ENCODE measurements at places on chromosomes 5 and 9. TPM values are rescaled to one million over a fixed set of nuclear protein-coding genes. Genes with fewer than 3 reads are reported as not detected.

The PDE6A gene
- not detected for total RNA-seq

The C1QTNF2 gene
- total RNA-seq = not detected

DNA sequence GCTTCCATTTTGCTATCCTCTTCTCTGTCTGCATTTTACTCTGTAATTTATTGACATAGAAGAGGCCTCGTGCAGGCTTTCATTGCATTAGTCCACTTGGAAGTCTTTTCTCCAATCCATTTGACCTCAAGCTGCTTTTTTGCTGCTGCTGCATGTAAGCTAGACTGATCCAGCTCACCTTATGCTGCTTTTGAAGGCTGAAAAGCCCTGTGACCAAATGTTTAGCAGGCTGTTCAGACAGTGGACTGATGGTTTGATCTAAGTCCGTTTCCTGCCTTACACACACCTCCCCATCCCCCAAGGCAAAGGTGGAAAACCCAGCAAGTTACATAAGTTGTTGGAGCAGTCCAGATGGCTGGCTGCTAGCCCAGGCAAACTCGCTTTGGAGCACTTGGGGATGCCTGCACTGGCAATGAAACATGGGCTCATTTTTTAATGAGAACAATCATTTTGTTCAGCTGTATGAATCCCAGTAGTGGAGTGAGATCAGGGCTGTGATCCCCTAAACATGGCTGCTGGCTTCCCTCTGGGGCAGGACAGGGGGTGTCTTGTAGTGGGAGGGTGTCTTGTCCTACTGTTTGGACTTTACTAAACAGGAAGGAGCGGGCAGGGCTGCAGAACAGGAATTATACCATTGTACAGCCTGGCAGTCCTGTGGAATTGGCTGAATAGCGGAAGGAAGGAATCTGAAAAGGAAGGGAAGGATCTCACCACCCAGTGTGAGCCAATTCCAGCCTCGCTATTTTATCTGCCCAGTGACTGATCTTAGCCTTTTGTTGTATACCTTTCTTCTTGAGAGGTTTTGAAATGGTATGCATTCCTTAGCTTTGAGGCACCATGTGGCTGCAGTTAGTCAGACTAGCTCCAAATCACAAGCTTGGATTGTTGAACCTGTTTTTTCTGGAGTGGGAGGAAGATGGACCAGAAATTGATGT, 212.0 kb downstream of the ARHGAP26 start:
- no peak overlapping the region for H3K4me3 ChIP-seq
- no peaks in the 10 kb centered on the region for H3K4me1 ChIP-seq
- no peak for DNase-seq
- no peak overlapping the region for H3K27ac ChIP-seq
- H3K27me3 ChIP-seq = 0 out of 2 replicates have a peak, but pooled peaks cover 10% of the 10 kb centered on the region

DNA sequence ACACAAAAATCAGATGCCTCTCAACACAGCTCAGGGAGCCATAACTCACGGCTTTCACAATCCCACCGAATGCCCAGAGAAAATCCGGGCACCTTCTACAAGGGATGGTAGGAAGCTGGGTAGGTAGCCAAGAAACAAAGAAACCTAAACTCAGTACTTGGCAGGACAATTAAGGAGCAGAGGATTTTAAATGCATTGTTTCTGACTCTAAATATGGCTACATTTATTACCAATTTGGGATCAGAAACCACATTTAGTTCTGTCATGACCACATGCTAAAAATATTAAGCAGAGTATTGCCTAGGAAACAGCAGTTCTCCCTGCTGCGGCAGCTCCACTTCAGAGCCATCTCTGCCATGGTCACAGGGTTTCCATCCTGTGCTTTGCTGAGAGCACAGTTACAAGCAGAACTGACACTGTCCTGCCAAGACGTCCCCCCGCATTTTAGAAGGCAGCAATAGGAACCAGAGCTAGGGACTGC, 57.5 kb downstream of the SIL1 start:
- H3K27ac ChIP-seq = no peak overlapping the region
- no peaks in the 10 kb centered on the region for H3K27me3 ChIP-seq
- no peak overlapping the region for H3K4me3 ChIP-seq
- no peaks in the 10 kb centered on the region for H3K36me3 ChIP-seq

GRCh38 chr5:59390074-59390659, 503.4 kb downstream of the PDE4D start:
- no peaks in the 10 kb centered on the region for H3K4me1 ChIP-seq
- no peaks in the 10 kb centered on the region for H3K36me3 ChIP-seq
- no peaks in the 10 kb centered on the region for H3K27me3 ChIP-seq
- no peak overlapping the region for H3K27ac ChIP-seq
- peak; percentile 12 for DNase-seq
- no peak overlapping the region for H3K4me3 ChIP-seq

DNA sequence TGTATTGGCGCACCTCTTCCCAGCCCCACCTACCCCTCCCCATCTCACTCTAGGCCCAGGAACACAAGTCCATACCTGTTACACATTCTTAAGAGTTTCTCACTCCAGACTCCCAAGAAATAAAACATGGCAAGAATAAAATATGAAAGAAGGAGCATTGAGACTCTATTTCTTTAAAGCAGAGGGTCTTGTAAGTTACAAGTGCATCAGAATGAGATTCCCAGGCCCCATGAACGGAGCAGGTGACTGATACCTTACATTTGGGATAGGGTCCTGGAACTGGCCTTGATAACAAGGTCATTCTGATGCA, 5.7 kb downstream of the EGR1 start:
- H3K36me3 ChIP-seq = peaks cover 26% of the 10 kb centered on the region
- no peaks in the 10 kb centered on the region for H3K27me3 ChIP-seq
- H3K4me3 ChIP-seq = no peak overlapping the region
- H3K4me1 ChIP-seq = peaks cover 20% of the 10 kb centered on the region

The CEMIP2 gene
- 12.7 TPM for total RNA-seq

The PAPPA gene
- 0.20 TPM for total RNA-seq

- no peak overlapping the region for H3K4me3 ChIP-seq
- 0 out of 2 replicates have a peak, but pooled peaks cover 2% of the 10 kb centered on the region for H3K4me1 ChIP-seq
- no peaks in the 10 kb centered on the region for H3K27me3 ChIP-seq
- no peaks in the 10 kb centered on the region for H3K36me3 ChIP-seq
- no peak for DNase-seq
Measured at GRCh38 chr5:126858441-126858840, 81.5 kb downstream of the LMNB1 start.

GRCh38 chr9:1117439-1117838, 67.3 kb downstream of the DMRT2 start:
- no peaks in the 10 kb centered on the region for H3K4me1 ChIP-seq
- DNase-seq = no peak
- H3K27ac ChIP-seq = no peak overlapping the region
- H3K36me3 ChIP-seq = no peaks in the 10 kb centered on the region
- H3K27me3 ChIP-seq = no peaks in the 10 kb centered on the region

- no peaks in the 10 kb centered on the region for H3K27me3 ChIP-seq
- DNase-seq = no peak
- H3K4me1 ChIP-seq = no peaks in the 10 kb centered on the region
- H3K27ac ChIP-seq = no peak overlapping the region
Measured at GRCh38 chr9:106726070-106726815, 136.7 kb upstream of the ZNF462 start.

DNA sequence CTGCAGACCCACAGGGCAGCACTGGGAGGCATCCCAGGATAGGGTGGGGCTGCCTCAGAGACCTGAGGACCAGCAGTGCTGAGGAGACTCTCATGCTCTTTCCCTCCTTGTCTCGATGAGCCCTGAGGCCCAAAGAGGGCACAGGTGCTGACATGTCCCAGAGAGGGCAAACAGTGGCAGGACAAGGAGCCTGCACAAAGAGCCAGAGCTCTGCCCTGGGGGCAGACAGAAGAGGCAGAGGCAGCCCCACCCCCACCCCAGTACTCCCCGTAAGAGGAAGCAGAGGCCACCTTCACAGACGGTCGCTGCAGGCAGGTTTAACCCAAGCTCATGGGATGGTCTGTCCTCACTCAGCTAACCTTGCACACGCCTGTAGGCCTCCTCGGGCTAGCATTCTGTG, 29.4 kb upstream of the TTLL11 start:
- H3K27me3 ChIP-seq = peaks cover 18% of the 10 kb centered on the region
- H3K36me3 ChIP-seq = no peaks in the 10 kb centered on the region
- no peak overlapping the region for H3K4me3 ChIP-seq
- H3K27ac ChIP-seq = no peak overlapping the region

DNA sequence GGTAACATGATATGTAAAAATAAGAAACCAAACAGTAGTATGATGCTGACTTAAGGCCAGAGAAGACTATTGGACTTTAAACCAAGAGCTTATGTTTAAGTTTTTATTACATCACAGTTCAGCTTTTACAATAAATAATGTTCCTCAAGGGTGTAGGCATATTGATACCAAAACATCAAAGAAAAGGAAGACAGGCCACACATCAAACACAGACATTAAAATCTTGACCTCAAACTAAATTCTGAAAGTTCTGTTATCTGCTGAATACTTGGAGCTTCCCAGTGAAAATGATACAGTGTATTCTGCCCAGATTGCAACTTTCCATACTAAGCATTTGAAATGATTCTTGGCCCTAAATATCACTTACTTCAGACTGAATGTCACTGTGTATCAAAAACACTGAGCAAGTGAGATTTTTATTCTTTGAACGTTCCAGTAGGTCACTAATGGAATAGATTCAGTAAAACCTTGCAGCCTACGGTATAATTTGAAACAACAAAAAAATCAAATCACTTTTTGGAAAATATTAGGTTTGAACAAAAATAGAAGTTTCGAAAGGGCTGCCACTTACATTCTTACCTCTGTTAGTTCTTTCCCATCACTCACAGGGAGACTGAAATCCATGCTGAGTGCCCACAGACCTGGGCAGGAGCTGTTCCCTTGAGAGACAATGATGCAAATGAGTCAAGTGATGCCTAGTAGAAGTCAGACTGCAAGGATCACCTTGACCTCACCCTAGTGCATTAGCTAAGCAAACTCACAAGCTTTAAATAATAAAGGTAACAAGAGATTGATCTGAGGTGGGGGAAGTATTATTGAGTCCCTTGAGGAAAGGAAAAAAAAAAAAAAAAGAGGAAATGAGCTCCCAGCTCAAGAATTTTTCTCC, 2.5 kb downstream of the LPAR1 start:
- no peaks in the 10 kb centered on the region for H3K4me1 ChIP-seq
- DNase-seq = no peak
- H3K36me3 ChIP-seq = no peaks in the 10 kb centered on the region

The CCL27 gene
- total RNA-seq = not detected

GRCh38 chr9:95481000-95481399, 35.8 kb downstream of the PTCH1 start:
- no peak overlapping the region for H3K4me3 ChIP-seq
- H3K36me3 ChIP-seq = peaks cover 41% of the 10 kb centered on the region
- H3K27ac ChIP-seq = no peak overlapping the region
- no peaks in the 10 kb centered on the region for H3K4me1 ChIP-seq
- DNase-seq = no peak
- no peaks in the 10 kb centered on the region for H3K27me3 ChIP-seq

DNA sequence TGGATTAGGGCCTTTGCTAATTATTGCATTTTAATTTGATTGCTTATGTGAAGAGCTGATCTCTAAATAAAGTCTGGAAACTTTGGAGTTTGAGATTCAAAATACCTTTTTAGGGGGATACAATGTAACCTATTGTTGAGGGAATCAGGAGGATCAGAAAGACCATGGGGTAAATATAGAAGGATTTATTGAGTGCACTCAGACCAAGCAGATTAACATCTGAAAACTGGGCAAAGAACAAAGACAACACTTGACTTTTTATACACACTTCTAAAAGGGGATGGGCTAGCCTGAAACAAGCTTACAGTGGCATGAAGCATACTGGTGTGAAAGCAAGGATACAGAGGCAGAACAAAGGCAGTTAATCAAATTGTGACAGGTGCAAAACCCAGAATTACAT, 174.3 kb downstream of the MRPS30 start:
- no peak overlapping the region for H3K4me3 ChIP-seq
- no peaks in the 10 kb centered on the region for H3K27me3 ChIP-seq
- H3K36me3 ChIP-seq = no peaks in the 10 kb centered on the region
- DNase-seq = no peak

DNA sequence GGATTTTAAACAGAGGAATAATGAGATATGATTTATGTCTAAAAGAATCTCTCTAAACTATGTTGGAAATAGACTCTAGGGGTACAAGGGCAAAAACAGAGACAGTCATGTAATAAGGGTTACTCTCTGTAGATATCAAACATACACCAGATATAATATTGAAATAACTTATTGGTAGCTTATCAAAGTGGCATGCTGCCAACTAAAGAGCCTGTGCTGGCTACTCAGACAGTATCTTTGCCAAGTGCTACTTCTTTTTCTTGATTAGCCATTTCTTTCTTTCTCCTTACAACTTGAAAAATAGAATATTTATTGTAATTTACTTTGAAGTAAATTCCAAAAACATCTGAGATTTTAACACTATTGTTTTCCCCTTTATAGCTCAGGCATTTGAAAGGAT, 34.9 kb downstream of the ZFYVE16 start:
- no peaks in the 10 kb centered on the region for H3K4me1 ChIP-seq
- H3K27me3 ChIP-seq = no peaks in the 10 kb centered on the region
- H3K36me3 ChIP-seq = peaks cover 14% of the 10 kb centered on the region

The ARL14EPL gene
- 0.20 TPM for total RNA-seq

The HTR1A gene
- total RNA-seq = not detected

GRCh38 chr5:90285581-90285980, 124.0 kb downstream of the CETN3 start:
- H3K27me3 ChIP-seq = no peaks in the 10 kb centered on the region
- no peaks in the 10 kb centered on the region for H3K36me3 ChIP-seq
- no peak for DNase-seq
- no peaks in the 10 kb centered on the region for H3K4me1 ChIP-seq
- H3K27ac ChIP-seq = no peak overlapping the region
- H3K4me3 ChIP-seq = no peak overlapping the region

The KIF4B gene
- total RNA-seq = 0.07 TPM

DNA sequence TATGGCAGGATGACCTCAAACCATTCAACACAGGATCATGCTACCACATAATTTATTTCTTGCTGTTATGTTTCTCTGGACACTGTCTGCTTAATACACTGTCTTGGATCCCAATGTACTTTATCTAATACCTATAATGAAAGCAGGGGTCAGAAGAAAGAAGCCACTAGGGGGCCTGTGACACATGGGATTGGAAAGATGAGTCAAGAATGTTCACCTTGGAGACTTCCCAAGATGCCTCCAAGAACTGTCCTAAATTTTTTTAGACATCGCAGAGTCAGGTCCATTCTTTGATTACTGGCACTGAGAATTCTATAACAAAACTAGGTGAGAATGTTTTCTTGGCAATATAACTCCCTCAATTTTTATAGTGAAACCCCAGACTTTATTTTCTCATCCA, 305.8 kb upstream of the SMARCA2 start:
- peak; percentile 2 for DNase-seq
- no peaks in the 10 kb centered on the region for H3K27me3 ChIP-seq
- no peak overlapping the region for H3K4me3 ChIP-seq
- no peak overlapping the region for H3K27ac ChIP-seq

The ZNF474 gene
- total RNA-seq = 0.16 TPM

GRCh38 chr5:155826611-155827507, 500.1 kb upstream of the SGCD start:
- H3K27ac ChIP-seq = no peak overlapping the region
- no peak for DNase-seq
- no peaks in the 10 kb centered on the region for H3K27me3 ChIP-seq
- no peaks in the 10 kb centered on the region for H3K4me1 ChIP-seq
- no peak overlapping the region for H3K4me3 ChIP-seq

DNA sequence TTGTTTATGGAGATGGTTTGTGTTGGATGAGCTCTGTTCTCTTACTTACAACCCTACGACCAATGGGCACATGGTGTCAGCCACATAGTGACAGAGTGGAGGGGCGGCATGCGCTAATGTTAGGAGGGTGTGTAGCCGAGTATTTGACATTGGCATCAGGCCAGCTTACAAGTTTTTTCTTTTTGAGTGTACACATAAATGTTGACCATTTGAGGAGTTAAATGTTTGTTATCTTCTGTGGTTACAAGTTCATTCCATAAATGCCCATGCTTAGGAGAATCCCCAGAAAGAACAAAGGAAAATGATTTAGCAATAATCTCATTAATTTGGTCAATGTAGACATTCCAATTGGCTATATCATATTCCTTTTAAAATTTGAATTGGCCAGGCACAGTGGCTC, 180.1 kb upstream of the ELL2 start:
- H3K27me3 ChIP-seq = no peaks in the 10 kb centered on the region
- H3K4me3 ChIP-seq = no peak overlapping the region
- H3K27ac ChIP-seq = no peak overlapping the region
- no peak for DNase-seq

All from K562 (cell line).